RPMI8226 (cell line): ENCODE measurements at places on chromosomes 1 and 21.

- no peak for DNase-seq
These were observed 24.4 kb downstream of the FTCD start for GRCh38 chr21:46130831-46131587.

- no peak for DNase-seq
These were observed 24.5 kb upstream of the ZNF436 start for GRCh38 chr1:23394181-23394580.

- DNase-seq, result no peak
These were observed 57.4 kb upstream of the CAMK1G start for GRCh38 chr1:209526137-209526536.

DNA sequence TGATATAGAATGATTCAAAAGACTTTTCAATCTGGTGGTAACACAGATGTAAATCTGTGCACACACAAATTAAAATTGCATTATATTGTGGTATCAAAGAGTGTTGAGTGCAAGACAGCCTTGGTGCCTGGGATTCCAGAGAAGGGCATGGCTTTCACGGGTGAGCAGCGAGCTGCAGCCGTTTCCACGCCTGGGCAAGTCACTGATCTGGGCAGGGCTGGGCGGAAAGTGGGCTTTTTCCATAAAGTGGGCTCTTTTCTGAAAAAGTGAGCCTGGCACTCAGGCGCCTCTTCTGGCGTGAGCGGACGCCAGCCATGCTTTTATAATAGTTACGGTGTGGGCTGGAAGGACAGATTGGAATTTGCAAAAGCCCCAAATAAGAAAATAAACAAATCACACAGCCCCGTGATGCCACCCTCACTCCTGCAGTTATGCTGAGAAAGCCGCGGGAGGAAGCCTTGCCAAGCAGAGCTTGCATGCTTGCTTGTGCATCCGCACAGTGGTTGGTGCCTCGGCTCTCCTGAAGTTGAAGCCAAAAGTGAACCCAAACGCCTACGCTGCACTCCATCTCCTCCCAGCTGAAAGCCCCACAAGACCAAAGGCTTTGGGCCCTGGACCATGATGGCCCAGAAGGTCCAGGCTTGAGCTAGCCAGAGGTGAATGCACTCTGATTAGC, 7.1 kb upstream of the C1orf115 start:
- DNase-seq, result no peak

- peak; percentile 52 for DNase-seq
These were observed 9.8 kb upstream of the GJA8 start for GRCh38 chr1:147892731-147893214.
